DMS79 (cell line): ENCODE measurements at places on chromosomes 2 and 18.

GRCh38 chr2:229417176-229417575, 146.1 kb upstream of the PID1 start:
- no peak for DNase-seq

GRCh38 chr2:186639939-186640338, 50.1 kb downstream of the ITGAV start:
- DNase-seq = no peak

- DNase-seq = no peak
These were observed 419.2 kb upstream of the CYRIA start for GRCh38 chr2:17084877-17085276.

DNA sequence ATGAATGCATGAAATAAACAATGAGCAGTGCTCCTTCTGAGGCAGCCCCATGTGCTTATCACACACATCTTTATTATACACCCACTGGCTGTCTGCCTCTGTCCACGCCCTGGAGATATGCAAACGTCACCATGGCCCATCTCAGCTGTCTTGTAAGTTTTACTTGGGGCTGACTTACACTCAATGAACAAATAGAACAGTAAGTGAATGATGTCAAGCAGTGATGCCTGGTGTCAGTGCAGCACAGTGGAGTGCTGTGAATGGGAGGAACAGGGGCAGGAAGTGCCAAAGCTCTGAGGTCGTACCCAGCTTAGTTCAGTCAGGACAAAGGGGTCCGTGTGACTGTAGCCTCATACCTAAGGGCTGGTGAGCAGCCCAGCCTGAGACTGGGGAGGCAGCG, 659.5 kb upstream of the HS6ST1 start:
- DNase-seq = no peak

DNA sequence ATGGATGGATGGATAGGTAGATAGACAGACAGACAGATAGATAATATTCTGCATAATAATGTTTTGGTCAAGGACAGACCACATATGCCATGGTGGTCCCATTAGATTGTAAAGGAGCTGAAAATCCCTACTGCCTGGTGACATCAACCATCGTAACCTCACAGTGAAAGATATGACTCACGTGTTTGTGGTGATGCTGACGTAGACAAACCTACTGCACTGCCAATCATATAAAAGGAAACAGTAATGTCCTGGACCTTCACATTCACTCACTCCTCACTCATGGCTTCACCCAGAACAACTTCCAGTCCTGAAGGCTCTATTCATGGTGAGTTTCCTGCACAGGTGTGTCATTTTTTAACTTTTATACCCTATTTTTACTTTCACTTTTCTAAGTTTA, 202.9 kb upstream of the TPO start:
- DNase-seq = no peak

DNA sequence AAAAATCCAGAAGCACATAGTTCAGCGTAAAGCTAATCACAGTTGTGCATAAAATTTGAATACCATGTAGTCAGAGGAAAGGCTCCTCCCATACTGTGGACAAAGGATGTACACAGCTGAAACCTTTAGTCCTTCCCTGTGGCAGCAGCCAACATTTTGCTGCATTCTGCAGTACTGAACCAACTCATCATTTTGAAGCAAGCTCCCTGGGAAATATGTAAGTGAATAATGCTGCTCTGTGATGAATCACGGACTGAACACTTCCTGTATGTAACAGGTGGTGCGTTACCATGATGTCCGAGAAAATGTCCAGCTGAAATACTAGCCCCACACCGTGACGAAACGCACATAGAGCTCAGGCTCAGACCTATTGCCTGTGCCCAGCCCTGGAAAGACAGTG, 421.1 kb upstream of the RAB12 start:
- no peak for DNase-seq

- no peak for DNase-seq
These were observed 299.3 kb upstream of the GYPC start for GRCh38 chr2:126356631-126357030.

DNA sequence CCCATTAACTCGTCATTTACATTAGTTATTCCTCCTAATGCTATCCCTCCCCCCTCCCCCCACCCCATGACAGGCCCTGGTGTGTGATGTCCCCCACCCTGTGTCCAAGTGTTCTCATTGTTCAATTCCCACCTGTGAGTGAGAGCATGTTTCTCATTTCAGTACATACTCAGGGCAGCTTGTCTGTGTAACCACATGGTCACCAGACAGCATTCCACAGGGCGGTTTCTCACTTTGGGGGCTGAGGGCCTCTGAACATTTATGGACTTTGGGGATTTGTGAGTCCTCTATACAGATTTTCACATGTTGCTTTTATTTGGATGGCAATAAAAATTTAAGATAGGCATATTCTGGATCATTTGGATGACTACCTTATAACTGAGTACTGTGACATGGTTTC, 84.0 kb downstream of the LYPD6B start:
- DNase-seq = no peak
